Hippocampal formation (tissue), 2 donors: ENCODE measurements at places on chromosomes 16 and 17.

GRCh38 chr17:48181653-48182052, 74.1 kb downstream of the SNX11 start:
- no peak for DNase-seq

- peak; percentile 26 for DNase-seq
Observed at GRCh38 chr17:38571833-38572668, 33.7 kb downstream of the SRCIN1 start.

DNA sequence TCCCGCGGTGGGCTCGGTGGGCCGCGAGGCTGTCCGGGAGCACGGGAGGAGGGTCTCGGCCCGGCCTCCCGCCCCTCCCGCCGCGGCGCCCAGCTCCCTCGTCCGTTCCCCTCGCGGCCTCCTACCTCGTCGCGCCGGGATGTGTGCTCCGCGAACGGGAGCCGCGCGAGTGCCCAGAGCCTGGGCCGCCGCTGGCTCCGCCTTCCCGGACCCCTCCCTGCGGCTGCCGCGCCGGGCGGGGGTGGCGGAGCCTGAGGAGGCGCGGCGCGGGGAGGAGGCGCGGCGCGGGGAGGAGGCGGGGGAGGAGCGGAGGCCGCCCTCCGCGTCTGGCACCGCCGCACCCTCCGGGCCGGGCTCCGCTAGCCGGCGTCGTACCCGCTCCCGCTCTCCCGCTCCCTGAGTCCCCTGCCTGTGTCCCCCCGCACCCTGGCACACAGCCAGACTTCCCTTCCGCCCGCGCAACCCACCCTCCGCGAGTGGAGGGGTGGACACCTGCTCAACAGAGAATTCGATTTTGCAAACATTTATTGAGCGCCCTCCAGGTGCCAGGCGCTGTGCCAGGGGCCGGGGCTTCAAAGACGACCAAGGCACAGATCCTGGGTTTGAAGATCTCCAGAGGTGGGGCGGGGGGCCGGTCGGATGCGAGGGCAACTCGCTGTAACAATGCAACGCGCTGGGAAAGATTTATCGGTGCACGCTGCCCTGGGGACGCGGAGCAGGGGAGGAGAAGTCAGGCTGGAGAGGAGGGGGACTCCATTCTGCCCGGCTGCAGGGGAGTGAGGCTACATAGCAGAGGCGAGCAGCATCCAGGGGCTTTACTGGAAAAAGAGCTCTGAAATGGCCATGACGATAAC, at the start of gene MPP3:
Gene MPP3 (minus strand): TSS at position 171 of the 854 bp plus-strand sequence. CDS start 1,240 bp downstream, outside the sequence.
- DNase-seq = peak; percentile 17

- DNase-seq = no peak
Observed at GRCh38 chr16:25606069-25606468, 85.7 kb upstream of the HS3ST4 start.
